Liver (tissue), 10 donors: ENCODE measurements at places on chromosomes 16 and 17. TPM values are rescaled to one million over a fixed set of nuclear protein-coding genes. Genes with fewer than 3 reads are reported as not detected.

GRCh38 chr16:48426244-48427141 is 41.3 kb upstream of the SIAH1 start:
- no peak for DNase-seq

Gene CDH13
- 0.42 TPM for total RNA-seq

Gene SPATA2L
- 5.9 TPM for total RNA-seq

Gene HLF
- total RNA-seq, result 59.3 TPM

Gene KRTAP3-2
- total RNA-seq, result not detected

Gene KRT33A
- total RNA-seq, result not detected
